Mammary epithelial cell (primary cell): ENCODE measurements at places on chromosomes 6 and 20. TPM values are rescaled to one million over a fixed set of nuclear protein-coding genes. Genes with fewer than 3 reads are reported as not detected.

FLRT3 gene
- 194 TPM for total RNA-seq

GRCh38 chr20:63908008-63908682 is 13.2 kb downstream of the DNAJC5 start:
- no peak for DNase-seq

- DNase-seq: no peak
Measured at GRCh38 chr6:156974830-156975261, 197.7 kb downstream of the ARID1B start.

- peak; percentile 92 for DNase-seq
Measured at GRCh38 chr6:137764464-137764863, 102.6 kb upstream of the TNFAIP3 start.

DNA sequence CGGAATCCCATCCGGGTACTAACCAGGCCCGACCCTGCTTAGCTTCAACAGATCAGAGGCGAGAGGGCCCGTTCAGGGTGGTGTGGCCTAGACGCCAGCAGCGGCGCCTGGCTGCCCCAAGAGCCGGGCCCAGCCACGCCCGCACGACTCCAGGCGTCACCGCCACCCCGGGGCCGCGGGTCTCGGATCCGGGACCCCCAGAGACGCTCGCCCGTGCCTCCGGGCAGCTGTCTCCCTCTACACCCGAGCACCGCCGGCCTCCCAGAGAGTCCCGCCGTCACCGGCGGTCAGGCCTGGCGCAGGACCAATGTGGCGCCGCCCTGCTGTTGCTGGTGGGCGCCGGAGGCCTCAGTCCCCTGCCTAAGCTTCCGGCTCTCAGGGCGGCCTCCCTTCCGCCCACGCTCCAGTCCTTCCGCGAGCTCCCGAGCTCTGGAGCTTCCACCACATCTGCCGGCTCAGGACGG is 441.2 kb upstream of the DEFB115 start:
- no peak for DNase-seq
